ENCODE measurements at places on chromosomes 4 and X.

GRCh38 chrX:40012039-40012867 lies 85.5 kb downstream of the BCOR start:
- no peak for DNase-seq

GRCh38 chr4:81466841-81467671 lies 4.7 kb downstream of the RASGEF1B start:
- no peak for DNase-seq

DNA sequence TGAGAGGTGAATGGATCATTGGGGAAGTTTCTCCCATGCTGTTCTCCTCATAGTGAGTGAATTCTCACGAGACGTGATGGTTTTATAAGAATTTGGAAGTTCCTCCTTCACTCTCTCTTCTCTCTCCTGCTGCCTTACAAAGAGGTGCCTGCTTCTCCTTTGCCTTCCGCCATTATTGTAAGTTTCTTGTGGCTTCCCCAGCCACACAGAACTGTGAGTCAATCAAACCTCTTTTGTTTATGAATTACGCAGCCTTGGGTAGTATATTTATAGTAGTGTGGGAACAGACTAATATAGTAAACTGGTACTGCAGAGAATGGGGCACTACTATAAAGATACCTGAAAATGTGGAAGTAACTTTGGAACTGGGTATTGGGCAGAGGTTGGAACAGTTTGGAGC lies 7.8 kb upstream of the CTAG2 start:
- DNase-seq = no peak

DNA sequence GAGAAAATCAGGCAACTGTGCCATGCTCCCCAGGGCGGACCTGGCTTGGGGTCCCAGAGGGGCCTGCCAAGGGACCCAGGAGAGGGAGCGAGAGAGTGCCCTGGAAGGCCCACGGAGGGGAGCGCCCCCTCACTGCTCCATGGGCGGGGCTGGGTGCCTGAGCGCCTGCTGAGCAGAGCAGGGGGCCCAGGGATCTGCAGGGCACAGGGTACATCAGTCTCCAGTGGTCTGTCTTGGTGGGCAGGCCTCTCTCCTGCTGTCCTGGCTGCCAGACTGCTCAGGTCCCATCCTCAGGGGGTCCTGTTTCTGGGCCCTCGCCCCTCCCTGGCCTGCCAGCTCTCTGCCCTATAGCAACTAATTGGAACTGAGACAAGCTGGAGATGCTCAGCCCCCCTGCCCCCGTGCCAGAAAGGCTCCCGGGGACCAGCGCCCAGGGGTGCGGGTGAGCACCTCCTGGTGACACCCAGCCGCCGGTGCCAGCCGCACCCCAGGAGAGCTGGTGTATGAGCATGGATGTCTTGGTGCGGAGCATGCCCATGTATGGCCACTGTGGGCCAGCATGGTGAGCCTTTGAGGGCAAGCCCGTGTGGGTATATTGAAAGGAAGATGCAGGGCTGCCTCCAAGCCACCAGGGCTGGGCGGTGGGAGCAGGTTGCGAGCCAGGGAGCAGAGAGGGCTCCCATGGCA lies 1.3 kb downstream of the BGN start:
- no peak for DNase-seq

DNA sequence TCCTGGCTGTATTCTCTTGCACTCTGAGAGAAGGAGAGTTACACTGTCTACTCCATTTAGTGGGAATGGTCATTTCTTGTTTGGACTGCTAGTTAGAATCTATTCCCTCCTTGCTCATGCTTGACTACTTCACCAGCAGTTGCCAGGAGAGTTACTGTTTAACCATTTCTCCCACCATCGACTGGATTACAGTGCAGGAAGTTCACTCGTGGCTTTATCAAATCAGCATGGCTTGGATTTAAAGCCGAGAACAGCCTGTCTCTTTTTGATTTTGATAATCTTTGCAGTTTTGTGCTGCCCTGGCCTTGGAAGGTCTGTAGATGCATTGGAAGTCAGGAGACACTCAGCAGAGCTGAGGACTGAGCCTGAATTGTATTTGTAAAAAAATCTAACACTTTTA lies 3.2 kb downstream of the GBA3 start:
- no peak for DNase-seq

GRCh38 chr4:77175201-77175611 lies 18.2 kb downstream of the CCNG2 start:
- DNase-seq = no peak

DNA sequence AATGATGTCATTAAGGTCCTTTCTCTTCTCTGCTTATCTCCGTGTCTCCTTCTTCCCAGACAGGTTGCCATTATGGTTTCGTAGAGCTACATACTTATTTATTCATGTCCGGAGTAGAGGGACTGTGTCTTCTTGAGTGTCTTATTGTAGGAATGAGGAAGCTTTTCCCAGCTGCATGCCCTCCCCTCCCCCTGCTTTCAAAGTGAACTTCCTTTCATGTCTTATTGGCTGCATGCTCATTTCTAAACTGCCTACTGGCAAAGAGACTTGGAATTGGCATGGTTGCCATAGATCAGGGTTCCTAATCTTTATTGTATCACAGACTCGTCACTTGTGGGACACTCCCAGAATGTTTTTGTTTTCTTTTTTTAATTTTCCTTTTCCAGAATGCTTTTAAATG lies 15.4 kb downstream of the VAMP7 start:
- DNase-seq = no peak

- DNase-seq = no peak
Measured at GRCh38 chr4:71181332-71181731, 157.5 kb upstream of the SLC4A4 start.

GRCh38 chrX:133440797-133441163 lies 25.5 kb upstream of the GPC4 start:
- DNase-seq = no peak

DNA sequence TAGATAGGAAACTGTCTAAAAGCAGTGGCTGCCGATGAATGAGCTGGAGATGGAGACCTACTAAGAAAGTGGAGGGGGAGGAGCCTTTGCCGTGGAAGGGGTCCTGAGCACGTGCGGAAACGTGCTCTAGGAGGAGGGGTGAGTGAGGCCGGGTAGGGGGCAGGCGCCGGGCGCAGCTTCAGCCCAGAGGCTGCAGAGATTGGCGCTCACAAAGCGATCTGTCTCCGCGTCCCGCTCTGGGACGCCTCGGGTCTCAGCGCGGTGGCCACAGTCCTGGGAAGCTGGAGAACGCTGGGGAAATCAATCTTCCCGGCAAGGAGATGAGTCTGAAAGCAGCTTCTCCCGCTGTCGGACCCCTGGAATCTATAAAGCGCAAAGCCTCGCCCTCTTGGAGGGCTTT lies 444 bp upstream of the ARHGAP6 start:
- DNase-seq = no peak

- DNase-seq = no peak
Measured at GRCh38 chr4:169315530-169316343, 45.0 kb upstream of the SH3RF1 start.

GRCh38 chrX:1026263-1027015 lies 186.0 kb downstream of the CRLF2 start:
- no peak for DNase-seq

DNA sequence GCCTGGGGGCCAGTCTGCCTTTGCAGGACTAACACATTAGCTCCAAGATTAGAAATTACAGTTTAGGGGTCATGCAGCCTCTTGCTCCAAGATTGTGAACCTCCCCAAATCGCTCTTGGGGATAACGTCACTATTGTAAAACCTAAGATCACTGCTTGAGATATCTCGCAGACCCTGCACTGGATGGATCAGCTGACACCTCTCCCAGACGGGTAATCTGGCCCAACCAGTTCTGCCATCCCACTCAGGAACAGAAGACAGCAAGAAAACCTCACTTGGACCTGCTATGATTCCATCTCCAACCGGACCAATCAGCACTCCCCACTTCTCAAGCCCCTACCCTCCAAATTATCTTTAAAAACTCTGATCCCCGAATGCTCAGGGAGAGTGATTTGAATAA lies 431.2 kb downstream of the GPM6A start:
- no peak for DNase-seq

- no peak for DNase-seq
Measured at GRCh38 chr4:45063696-45064095, 337.3 kb upstream of the GNPDA2 start.

GRCh38 chrX:155417769-155418168 lies 35.9 kb downstream of the F8A2 start:
- no peak for DNase-seq

GRCh38 chr4:176302283-176303275 lies 17.2 kb upstream of the SPCS3 start:
- DNase-seq = no peak

DNA sequence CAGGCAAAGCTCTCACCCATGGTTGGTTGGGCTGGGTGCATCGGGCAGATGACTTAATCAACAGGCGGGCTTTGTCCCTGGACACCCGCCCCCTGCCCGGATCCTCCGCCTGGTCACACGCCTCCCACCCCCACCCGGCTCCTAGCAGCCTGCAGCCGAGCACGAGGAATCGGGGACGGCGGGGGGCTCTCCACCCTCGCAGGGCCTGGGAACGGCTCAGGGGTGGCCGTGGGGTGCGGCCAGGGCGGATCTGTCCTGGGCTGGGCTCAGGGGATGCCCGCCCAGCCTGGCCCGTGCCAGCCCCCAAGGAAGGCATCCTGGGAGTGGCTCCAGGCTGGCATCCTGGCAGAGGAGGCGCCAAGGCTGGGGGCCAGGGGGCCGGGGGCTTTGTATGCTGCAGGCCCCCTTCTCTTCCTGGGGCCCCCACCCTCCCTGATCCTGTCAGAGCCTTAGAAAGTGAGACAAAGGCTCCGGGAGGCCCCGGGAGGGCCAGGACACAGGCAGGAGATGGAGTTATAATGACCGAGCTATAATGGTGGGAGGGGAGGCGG lies 32.5 kb upstream of the FGFR3 start:
- DNase-seq = no peak

GRCh38 chr4:124936427-124936826 lies 223.9 kb upstream of the ANKRD50 start:
- no peak for DNase-seq

DNA sequence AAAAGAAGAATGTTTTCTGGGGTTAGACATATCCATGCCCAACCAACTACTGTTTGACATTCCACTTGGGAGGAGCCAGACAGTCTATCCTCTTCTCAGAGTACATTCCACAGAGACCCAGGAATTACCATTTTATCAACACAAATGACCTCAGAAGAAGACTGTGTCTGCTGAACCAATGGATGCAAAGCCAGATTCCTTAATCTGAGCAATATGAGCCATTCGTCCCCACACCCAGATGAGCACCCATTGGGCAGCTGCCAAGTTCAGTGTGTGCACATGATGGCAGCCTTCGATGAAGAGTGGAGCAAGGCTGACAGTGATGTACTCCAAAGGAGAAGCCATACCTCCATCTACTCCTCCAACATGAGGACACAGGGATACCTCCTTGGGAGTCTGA lies 111.3 kb downstream of the ZNF674 start:
- no peak for DNase-seq

GRCh38 chrX:41903544-41903943 lies 19.8 kb downstream of the CASK start:
- DNase-seq = no peak

DNA sequence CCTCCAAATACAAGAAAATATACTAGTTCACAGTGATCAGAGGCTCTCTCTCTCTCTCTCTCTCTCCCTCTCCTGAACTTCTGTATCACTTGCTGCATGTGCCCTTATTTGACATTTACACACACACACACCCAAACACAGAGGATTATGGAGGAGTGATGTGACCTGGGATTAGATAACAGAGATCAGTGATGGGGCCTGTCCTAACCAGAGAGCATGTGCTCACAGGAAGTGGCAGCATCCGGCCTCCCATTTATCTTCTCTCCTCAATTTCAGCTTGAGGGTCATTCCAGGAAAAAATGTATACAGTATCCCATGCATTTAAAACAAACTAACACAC lies 143.0 kb downstream of the TSPAN5 start:
- no peak for DNase-seq

DNA sequence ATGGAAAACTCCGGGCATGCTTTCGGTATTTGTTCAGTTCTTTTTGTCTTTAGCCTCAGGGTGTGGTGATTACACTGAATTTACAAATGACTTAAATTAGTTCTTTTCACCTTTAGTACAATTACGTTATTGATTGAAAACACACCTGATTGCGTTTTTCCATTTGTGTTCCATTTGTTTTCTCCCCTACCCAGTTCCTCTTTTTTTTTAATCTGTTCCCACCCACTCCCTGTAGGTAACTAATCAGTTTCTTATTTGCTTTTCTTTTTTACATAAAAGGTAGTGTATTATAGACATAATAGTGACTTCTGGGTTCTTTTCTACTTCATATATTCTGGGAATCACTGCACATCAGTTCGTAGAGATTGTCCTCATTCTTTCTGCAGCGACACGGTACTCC lies 53.4 kb downstream of the TNIP2 start:
- DNase-seq = no peak

DNA sequence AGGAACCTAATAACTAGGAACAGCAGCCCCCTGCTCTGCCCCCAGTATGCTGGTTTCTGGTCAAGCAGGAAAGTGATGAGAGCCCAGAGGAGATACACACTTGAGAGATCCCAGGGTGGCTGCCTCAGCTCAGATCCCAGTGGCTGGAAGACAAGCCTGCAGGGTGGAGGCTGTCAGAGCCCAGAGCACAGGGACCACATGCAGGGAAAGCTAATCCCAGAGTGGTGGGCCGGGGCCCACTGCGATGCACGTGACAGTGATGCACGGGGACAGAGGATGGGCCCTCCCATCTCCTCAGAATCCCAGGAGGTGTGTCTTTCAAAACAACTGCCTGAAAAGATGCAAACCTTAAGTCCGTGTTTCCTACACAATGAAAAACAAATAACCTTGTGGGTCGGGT lies 29.1 kb upstream of the CRMP1 start:
- no peak for DNase-seq

- no peak for DNase-seq
Measured at GRCh38 chr4:67366311-67366861, 178.9 kb downstream of the CENPC start.

- no peak for DNase-seq
Measured at GRCh38 chr4:61924131-61924530, 724.0 kb downstream of the ADGRL3 start.

Data from GOT3 (cell line).